ENCODE measurements at places on chromosomes 7 and 10. TPM values are rescaled to one million over a fixed set of nuclear protein-coding genes. Genes with fewer than 3 reads are reported as not detected.

The TMEM229A gene
- total RNA-seq = 1.2 TPM

The RADIL gene
- total RNA-seq = 3.3 TPM

DNA sequence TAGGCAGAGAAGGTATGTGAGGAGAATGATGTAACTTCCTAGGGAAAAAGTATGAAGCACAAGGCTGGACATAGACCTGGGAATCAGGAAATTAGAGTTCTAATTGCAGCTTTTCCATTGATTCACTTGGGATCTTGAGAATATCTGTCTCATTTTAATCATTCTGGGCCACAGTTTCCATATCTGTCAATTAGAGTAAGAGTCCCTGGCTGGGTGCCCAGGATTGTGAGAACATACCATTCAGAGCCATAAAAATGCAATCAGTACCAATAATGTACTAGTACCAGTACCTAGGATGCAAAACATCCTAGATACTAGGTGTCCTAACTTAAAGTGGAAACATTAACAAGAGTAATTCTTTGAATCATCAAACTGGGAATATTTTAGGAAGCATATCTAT is 29.6 kb downstream of the CAV1 start:
- no peak for DNase-seq

The SYNPO2L gene
- not detected for total RNA-seq

- no peak for DNase-seq
Observed at GRCh38 chr10:21078410-21079329, 181.6 kb upstream of the NEBL start.

DNA sequence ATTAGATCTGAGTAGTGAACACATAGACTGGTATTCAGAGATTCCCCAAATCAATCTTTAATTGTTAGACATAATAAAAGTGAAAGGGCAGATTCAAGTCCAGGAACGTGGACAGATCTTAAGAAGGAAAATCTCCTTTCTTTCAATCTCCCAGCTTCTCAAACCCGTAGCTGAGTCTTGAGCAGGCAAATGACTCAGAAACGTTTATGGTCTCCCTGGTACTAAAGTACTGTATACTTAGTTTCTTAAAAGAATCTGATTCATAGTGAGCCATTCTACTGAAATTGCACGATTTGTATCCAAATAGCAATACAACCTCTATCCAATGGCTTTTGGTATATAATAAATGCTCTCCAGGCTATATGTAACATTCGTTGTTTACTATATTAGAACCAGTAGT is 140.4 kb upstream of the RHEB start:
- DNase-seq = no peak
